NCI-H187 treated with DMSO at 0.1 percent for 48 hours (cell line): ENCODE measurements at places on chromosomes 3 and 15.

GRCh38 chr3:34919025-34919424 lies 720.3 kb upstream of the ARPP21 start:
- no peak for DNase-seq

DNA sequence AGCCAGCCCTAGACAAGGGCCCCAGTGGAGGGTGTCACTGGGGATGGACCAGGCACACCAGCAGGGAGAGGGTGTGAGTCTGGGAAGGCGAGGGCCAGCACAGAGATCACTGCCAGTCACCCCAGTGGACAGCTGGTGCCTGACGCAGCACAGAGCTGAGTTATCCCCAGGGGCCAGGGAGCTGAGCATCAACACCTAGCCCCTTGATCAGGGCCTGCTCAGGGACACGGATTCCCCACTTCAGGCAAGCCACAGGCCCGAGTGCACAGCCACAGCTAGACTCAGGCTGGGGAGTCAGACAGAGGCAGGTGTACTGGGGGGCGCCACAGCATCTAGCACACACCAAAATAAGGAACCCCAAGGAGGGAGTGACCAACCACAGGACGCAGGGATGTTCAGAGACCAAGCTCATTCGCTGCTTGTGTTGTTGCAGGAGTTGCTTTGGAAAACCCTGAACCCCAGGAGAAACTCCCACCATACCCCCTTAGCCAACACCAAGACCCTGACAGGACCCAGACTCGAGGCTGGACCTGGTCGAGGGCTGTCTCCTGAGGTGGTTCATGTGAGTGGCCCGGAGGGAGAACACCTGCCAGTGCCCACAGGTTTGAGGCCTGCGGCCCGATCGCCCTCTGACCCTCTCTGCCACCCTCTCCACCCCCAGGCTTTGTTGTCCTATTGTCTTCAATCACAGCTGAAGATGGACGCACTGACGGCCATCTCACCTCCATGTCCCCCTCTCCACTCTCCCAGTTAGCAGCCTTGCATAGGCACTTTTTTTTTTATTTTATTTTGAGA lies 146.8 kb downstream of the TPRA1 start:
- DNase-seq, result no peak

DNA sequence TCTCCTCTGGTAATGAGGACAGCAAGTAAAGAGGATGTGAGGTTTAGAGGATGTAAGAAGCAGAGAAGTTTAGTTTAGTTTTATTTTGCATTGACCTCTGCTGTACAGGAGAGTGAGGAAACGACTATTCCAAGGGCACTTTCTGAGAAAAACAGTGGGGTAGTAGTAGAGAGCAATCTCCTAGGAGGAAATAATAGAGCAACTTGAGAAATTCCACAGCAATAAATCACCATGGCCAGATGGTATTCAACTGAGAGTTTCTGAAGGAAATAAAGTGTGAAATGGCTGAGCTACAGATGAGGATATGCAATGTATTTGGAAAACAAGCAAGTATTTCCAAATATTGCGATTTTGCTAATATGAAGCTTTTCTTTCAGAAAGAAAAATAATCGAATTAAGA lies 118.9 kb downstream of the DPH6 start:
- DNase-seq, result no peak

DNA sequence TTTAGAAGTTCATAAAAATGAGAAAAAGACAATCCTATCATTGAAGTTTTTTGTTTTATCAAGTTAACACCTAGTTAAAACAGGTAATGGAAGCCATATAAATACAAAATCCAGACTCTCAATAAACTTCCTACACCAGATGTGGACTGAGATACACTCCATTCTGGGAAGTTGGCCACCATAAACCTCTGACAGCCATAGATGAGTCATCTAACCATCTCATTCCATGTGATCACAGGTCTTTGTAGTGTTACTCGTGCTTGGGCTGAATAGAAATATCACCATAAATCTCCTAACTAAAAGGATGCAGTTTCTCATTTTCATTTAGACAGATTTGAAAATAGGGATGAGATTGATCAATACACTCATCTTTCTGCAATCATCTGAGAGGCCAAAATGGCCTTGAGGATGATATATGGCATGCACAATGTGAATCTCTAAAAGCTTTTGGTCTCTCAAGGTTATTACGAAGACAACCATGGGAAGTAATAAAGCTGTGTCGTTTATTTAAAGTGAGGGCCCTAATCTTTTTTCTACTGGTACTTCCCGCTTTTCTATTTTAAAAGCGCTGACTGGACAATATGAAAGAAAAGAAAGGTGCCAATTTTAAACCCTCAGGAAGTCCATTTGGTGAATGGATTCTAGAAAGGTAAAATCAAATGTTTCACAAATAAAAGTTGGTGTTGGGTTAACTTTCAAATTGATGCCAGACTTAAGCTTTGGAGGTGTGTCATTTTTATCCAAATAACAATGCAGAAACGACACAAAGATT lies 155.5 kb downstream of the POLR2M start:
- no peak for DNase-seq

DNA sequence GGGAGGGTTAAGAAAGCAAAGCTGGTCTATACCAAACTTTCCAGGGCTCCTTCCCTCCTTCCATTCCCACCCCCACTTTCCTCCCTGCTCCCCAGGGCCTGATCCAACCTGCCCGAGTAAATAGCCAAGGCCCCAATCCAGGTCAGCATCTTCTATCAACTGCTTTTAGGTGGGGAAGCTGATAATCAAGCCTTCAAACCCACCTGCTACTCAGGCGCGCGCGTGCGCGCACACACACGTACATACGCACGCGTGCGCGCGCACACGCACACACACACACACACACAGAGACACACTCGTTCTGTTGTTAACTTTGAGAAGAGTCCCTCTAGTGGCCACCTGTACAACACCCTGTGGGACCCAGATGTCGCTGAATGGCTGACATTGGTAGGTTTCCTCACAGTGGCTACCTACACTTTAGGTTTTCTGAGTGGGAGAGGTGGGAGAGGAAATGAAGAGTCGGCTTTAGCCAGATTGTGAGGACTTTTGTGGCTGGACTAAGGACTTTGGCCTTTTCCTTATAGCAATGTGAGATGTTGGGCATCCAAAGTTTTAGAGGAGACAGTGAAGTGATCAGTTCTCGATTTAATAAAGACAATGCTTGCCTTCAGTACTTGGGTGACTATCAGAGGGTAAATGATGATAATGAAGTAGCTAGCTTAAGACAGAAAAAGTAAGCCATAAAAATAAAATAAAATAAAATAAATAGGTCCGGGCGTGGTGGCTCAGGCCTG lies 179.9 kb upstream of the C2CD4B start:
- no peak for DNase-seq

- no peak for DNase-seq
Observed at GRCh38 chr3:38479431-38480092, 16.6 kb upstream of the EXOG start.

- DNase-seq, result no peak
Observed at GRCh38 chr3:121895736-121896135, 1.5 kb downstream of the SLC15A2 start.

- no peak for DNase-seq
Observed at GRCh38 chr3:12833222-12834161, 7.9 kb downstream of the RPL32 start.

- DNase-seq, result no peak
Observed at GRCh38 chr15:22903961-22904534, 65.6 kb downstream of the NIPA2 start.

DNA sequence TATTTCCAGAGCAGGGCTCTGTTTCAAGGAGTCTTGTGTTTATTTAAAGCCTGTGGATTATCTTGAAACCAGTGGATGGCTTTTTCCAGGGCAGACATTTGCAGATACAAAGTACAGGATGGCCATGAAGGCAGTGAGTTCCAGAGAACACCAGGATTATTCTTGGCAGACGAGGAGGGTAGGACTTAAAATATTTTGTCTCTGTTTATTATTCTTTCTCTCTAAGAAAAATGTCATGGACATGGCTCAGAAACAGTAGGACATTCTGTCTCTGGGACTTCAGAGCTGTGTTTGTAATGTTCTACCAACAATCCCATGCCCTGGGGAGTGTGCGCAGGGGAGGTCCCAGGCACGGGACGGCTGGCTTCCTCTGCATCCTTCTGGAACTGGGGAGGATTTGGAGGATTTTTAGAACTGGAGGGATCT lies 125.9 kb downstream of the ATP10A start:
- no peak for DNase-seq

GRCh38 chr15:57379487-57379886 lies 3.2 kb downstream of the CGNL1 start:
- DNase-seq, result no peak

GRCh38 chr3:69116897-69117296 lies 5.5 kb downstream of the LMOD3 start:
- DNase-seq, result no peak

GRCh38 chr3:150240891-150241290 lies 167.2 kb upstream of the TSC22D2 start:
- DNase-seq, result no peak

- DNase-seq, result no peak
Observed at GRCh38 chr15:99435113-99435695, 130.6 kb upstream of the MEF2A start.

GRCh38 chr3:21273259-21274025 lies 477.6 kb downstream of the ZNF385D start:
- no peak for DNase-seq

GRCh38 chr3:168087539-168087938 lies 8.2 kb downstream of the GOLIM4 start:
- DNase-seq, result no peak

DNA sequence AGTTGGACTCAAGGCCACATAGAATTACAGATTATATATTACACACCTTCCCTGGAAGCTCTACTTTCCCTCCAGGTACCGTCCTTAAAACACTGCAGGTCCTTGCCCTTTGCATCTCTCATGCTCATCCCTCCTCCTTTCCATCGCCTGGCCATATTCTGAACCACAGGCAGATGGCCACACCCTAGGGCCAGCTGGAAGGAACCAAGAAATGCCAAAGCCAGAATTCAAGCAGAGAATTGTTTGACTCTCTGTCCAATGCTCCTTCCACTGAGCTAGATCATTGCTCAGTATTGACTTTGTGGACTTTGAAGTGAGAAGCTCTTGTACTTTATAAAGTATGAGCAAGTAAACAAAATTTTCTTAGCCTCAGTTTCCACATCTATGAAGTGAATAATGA lies 170.3 kb upstream of the SLC24A5 start:
- DNase-seq, result no peak

GRCh38 chr3:45280971-45281370 lies 54.9 kb upstream of the TMEM158 start:
- no peak for DNase-seq

DNA sequence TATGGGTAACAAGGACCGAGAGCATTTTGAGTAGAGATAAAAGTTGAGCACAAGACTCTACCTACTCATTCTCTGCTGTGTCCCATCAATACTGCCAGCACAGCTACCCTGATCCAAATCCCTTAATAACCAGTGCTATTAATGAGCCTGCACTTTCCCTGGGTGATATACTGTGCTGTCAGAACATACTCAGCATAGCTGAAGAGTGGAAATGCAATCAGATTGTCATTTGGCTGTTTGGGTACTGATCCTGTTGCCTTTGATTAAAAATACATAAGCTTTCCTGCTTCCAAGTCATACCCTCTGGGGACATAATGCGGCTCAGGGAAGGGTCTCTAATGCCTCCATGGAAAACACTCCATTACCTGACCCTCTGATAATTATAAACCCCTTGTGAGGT lies 917.5 kb downstream of the SQOR start:
- DNase-seq, result no peak

GRCh38 chr3:29240248-29240647 lies 40.6 kb upstream of the RBMS3 start:
- DNase-seq, result no peak

DNA sequence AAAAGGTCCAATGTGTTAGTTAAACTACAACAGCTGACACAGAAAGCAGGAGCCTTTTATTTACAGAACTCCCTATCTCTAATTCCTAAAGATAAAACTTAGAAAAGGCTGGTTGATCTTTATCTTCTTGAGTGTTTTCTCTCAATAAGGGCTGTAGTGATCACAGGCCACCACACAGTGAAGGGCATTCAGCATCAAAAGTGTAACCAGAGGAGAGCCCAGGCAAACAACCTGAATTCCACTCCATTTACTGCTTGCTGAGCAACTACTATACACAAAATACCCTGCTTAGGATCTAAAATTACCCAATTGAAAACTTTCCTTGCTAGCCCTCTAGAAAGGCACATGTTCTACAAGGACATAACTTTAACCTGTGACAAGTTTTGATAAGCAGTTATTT lies 122.7 kb downstream of the MEIS2 start:
- no peak for DNase-seq

GRCh38 chr3:160401291-160402095 lies 2.0 kb downstream of the SMC4 start:
- no peak for DNase-seq

GRCh38 chr3:66441129-66441528 lies 59.7 kb downstream of the LRIG1 start:
- no peak for DNase-seq
